Esophagus squamous epithelium (tissue), 5 donors: ENCODE measurements at places on chromosomes 7 and 10.

DNA sequence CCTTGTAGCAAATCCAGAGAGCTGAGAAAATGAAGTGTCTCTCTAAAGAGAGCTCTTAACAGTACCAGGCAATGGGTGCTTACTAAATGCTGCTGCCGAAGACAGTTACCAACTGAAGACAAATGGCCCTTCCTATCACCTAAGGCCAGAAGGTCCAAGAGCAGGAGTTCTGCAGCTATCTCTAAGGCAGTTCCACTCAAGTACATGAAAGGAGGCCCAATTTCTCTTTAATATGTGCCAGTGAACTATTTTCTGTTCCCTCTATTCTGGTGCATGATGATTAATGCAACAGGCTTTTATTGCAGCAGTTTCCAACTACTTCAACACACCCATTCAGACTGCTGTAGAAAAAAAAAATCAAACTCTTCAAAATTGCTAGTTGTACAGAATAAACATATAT lies 122.5 kb downstream of the SLC25A13 start:
- no peak for DNase-seq

DNA sequence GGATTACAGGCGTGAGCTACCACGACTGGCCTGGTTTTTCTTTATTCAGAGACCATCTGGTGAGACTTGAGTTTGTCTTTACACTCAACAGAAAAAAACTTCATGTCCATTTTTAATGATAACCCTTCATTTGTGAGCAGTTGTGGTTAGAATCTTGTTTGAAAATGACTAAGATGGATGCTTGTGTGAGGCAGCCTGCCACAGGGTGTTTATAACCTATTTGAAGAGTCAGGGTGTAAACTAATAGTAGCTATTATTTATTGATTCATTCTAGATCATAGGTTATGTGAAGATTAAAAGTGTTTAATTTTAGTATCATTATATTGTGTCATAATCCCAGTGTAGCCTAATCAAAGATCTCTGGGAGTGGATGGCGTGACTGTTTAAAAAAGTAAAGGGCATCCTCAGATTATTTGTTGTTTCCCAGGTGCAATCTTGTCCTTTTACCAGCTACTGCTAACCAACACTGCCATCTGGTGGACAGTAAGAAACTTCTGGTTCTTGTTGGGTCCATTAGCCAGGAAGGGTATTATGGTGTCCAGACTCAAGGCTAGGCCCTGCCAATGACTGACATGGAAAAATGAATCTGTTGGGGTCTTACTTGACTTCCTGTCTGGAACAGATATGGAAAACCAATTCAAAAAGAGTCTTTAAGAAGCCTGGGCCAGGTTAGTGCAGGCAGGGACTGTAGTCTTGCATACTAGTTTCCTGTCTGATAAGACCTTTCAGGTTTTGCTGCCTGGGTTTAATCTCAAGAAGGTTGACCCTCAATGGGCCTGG lies 24.9 kb downstream of the NRBF2 start:
- no peak for DNase-seq

DNA sequence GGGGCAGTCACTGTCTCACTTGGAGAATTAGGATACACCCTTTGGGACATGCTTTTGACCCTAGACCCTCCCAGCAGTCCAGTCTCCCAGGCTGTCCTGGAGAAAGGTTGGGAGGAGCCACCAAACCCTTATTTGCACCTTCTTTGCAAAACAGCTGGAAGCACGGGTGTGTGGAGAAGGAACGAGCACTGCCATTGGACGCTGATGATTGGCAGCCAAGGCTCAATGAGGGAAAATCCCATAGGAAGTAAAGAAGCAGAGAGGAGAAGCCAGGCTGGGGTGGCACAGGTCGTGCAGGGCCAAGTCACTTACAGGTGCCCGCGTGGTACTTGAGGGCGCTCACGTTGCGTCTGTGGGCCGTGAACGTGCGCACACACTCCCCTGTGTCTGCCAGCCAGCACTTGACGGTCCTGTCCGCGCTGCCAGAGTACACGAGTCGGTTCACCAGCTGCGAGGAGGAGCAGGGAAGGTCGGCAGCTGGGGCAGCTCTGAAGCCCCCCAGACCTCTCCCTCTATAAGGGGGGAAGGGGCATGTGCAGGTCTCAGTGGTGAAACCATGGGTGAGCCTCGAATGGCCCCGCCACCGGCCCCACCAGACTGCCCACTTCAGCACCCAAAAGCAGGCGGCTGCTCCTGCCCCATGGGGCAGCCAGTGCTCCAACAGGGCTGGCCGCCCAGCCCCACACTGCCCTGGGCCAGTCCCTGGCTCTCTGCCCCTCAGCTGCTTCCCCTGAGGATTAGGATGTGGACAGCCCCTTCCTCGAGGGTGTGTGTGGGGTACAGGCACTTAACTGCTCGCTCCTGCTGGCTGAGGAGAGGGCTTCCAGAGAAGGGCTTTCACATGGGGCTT lies 24.8 kb downstream of the WDR86 start:
- no peak for DNase-seq

DNA sequence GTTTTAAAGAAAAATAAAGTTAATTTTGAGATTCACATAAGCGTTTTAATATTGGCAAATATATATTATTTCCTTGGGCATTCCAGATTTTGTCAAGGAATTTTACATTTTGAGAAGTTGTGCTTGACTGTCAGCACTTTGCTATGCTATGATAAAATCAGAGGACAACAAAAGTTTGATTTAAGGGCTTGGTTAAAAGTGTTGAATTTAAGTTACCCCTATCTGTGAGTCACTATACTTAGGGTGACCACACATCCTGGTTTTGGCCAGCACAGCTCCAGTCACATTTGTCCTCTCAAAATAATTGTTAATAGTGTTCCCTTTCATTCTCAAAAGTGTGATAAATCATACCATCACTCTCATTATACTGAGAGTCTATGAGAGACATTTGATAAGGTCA lies 34.2 kb upstream of the ANK3 start:
- no peak for DNase-seq

DNA sequence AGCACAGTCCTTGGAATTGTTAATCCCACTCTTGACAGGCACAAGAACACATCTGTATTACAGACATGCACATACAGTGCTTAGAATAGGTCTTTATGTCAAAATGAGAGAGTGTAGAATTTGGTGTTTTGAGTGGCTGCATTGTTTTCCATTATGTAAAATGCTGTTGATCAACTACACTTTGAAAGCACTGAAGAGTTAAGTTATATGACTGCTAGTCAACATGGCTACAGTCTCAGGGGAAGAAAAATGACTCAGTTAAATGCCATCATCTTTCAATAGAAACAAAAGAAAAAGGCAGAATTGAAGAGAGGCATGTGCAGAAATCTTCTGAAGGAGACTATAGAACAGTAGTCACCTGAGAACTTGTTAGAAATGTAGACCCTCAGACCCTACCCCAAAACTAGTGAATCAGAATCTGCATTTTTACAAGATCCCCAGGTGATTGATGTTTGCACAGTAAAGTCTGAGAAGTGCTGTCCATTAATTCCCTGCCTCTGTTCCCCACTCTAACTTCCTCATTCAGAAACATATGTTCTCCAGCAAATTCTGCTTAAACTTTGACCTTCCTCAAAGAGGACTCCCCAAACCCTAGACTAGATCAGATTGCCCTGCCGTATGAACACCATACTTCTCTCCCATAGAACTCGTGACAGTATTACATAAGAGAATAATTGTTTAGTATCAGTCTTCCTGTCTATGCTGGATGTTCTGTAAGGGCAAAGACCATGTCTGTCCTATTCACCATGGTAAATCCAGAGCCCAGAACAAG lies 16.0 kb downstream of the SND1 start:
- DNase-seq: no peak

DNA sequence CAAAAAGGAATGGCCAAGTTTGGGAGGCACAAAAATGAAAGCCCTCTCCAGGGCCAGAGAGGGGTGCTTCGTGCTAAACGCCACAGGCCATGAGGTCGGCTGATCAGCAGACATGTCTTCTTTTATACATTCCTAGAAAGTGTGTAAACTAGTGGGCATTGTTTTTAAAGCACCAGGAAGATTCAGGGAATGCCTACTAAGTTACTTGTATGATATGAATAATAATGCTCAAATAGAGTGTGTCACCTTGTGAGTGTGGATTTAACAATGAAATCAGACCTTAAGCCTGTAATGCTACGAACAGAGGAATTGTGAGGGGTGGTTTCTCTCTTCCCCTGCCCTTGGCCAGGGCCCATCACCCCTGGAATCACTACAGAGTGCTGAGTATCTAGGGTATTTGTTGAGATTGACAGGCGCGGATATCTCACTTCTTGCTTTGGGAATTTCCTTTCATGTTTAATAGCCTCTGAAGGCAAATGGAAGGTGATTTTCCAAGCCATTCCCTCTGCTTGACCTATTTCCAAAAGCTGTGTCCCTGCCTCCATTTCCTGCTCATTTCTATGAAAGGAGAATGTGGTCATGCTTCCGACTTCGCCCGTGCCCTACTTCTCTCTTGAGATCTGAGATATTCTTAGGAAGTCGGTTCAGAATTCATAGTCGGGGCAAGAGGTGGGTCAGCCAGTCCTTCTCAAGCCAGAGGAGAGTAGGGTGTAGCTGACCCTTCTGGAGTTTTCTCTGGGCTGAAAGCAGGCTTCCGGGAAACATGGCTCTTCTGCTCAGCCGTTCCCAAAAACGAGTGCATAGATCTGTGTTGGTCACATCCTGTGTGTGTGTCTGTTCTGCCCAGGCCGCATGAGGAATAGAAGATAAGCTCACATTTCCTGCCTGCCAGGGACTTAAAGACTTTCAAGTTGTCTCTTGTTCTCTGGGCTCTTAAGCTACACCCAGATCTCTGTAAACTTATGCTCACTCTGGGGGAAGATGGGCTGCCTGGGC lies 167.8 kb upstream of the ITGB1 start:
- DNase-seq: no peak

GRCh38 chr7:157977717-157978496 lies 609.7 kb downstream of the PTPRN2 start:
- no peak for DNase-seq

GRCh38 chr10:131816157-131816775 lies 84.5 kb upstream of the PPP2R2D start:
- no peak for DNase-seq

DNA sequence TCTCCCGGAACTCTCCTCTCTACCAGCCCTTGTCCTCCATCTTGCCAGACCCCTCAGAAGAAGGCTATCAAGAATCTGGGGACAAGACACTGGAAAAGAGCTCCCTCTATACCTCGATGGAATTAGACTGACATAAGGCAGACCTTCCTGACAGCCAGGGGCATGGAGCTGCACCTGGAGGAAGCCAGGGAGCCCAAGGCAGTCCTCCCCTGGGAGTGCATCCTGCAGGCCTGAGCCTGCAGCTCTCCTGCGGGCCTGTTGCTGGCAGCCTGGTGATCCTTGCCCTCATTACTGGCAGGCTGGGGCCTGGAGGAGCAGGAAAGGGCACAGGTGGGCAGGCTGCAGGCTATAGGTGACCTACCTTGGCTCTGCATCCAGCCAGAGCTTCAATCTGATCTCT lies 323.4 kb downstream of the GRID1 start:
- DNase-seq: no peak

DNA sequence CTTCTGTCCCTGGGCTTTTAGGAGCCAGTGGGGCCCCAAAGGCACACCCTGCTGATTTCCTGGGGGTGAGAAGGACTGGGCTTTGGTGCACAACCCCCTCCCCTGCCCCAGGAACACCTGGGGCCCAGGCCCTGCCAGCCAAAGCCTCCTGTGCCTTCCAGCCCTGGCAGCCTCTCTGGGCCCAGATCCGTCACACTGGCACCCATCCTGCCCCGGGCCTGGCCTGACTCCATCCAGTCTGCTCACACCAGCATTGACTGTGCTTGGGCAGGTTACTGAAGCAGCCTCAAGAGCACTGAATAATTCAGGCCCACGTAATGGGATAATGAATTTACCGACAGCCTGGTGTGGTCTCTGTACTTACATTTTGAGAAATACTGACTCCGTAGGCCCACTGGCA lies 12.0 kb upstream of the COMTD1 start:
- no peak for DNase-seq

GRCh38 chr10:72740528-72740927 lies 48.6 kb downstream of the MCU start:
- no peak for DNase-seq

DNA sequence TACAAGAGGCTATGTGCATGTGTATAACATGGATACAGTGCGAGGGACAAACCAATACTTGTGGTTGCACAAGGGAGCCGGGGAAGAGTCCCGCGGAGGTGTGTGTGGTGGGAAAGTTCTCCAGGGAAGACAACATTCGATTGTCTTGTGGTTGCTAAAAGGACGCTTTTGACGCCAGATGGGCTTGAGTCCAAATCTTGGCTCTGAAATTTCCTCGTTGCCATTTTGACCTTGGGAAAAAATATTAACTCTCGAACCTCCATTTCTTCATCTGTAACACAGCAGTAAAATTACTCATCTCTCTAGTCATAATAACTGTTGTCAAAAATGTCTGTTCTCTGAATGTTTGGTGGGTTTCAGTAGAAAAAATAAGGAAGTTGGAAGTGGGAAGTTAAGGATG lies 16.5 kb downstream of the PLXDC2 start:
- DNase-seq: no peak

DNA sequence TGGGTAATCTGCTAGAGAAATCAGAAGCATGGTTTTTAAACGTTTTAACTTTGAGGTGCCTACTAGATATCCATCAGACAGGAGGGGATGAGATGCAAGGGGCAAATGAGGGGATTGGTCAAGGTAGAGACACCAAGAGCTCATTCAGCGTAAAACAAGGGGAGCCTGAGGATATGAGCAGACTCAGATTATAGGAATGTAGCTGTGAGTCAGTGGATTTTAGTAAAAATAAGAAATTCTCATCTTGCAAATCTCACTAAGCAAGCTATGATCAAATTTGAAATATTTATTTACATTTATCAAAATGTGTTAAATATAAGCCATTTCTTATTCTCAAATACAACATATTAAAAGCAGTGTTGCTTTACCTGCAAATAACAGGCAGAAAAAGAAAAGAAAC lies 21.4 kb upstream of the TFEC start:
- no peak for DNase-seq

DNA sequence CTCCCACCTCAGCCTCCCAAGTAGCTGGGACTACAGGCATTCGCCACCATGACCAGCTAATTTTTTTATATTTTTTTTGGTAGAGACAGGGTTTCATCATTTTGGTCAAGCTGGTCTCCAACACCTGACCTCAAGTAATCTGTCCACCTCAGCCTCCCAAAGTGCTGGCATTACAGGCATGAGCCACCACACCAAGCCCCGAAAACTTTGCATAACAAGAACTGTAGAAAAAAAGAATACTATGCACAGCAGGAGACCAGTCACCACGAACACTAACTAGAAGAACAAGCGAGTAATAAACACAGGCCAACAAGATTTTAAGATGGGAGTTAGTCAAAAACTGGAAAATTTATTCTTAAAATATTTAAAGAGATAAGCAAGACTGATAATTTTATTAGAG lies 447.0 kb downstream of the ETV1 start:
- DNase-seq: no peak

DNA sequence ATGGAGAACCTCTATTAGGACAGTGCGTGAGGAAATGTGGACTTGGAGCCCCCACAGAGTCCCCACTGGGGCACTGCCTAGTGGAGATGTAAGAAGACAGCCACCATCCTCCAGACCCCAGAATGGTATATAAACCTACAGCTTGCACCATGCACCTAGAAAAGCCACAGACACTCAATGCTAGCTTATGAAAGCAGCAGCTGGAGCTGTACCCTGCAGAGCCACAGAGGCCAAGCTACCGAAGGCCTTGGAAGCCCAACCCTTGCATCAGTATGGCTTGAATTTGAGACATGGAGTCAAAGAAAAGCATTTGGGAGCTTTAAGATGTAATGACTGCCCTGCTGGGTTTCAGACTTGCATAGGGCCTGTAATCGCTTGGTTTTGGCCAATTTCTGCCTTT lies 361.3 kb downstream of the ZNF248 start:
- DNase-seq: no peak

GRCh38 chr10:69609077-69609476 lies 21.0 kb upstream of the FAM241B start:
- no peak for DNase-seq

- DNase-seq: no peak
Observed at GRCh38 chr7:135755351-135755753, 6.7 kb upstream of the FAM180A start.
